ENCODE measurements at places on chromosomes 3 and 15.

GRCh38 chr15:39669661-39670060 lies 88.8 kb downstream of the THBS1 start:
- no peak for DNase-seq

DNA sequence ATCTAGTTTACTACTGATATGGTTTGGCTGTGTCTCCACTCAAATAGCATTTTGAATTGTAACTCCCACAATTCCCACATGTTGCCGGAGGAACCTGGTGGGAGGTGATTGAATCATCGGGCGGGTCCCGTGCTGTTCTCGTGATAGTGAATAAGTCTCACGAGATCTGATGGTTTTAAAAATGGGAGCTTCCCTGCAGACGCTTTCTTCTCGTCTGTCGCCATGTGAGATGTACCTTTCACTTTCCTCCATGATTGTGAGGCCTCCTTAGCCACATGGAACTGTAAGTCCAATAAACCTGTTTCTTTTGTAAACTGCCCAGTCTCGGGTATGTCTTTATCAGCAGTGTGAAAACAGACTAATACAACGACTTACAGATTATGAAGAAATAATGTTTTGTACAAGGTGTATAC lies 35.6 kb upstream of the PYDC2 start:
- no peak for DNase-seq

- peak; percentile 39 for DNase-seq
Observed at GRCh38 chr3:18295171-18295920, 129.8 kb downstream of the SATB1 start.

GRCh38 chr3:37545479-37545878 lies 316.2 kb upstream of the CTDSPL start:
- no peak for DNase-seq

- no peak for DNase-seq
Observed at GRCh38 chr3:64397573-64397972, 172.3 kb upstream of the PRICKLE2 start.

All from naive B cell (primary cell).